ENCODE measurements at places on chromosomes 3 and 15.

DNA sequence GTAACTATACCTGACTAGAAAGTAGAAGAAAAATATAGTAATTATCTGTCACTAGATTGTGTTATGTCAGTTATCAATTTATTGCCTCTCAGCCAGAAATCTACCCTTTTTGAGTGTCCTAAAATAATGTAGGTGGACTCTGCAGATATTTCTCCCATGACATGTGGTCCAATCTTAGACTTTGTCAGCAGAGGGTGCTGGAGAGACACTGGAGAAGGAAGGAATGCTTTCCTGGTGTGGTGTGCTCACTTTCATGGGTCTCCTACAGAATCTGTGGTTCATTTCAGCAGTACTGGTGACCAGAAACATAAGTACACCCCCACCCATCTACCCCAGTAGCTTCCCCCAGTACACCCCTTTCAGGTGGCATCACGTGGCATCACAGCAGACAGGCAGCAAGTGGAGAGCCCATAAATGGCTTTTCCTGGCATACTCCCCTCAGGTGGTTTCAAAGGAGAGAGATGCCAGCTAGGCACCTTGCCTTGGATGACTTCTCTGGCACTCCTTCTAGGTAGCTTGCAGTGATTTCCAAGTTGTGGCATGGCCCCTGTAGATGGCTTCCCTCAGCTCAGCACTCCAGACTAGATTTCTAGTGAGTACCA, 114.7 kb downstream of the GADL1 start:
- peak; percentile 27 for DNase-seq

- peak; percentile 78 for DNase-seq
Observed at GRCh38 chr3:49906073-49906743, 2.5 kb upstream of the MST1R start.

- no peak for DNase-seq
Observed at GRCh38 chr3:179474480-179474879, 23.2 kb upstream of the GNB4 start.

DNA sequence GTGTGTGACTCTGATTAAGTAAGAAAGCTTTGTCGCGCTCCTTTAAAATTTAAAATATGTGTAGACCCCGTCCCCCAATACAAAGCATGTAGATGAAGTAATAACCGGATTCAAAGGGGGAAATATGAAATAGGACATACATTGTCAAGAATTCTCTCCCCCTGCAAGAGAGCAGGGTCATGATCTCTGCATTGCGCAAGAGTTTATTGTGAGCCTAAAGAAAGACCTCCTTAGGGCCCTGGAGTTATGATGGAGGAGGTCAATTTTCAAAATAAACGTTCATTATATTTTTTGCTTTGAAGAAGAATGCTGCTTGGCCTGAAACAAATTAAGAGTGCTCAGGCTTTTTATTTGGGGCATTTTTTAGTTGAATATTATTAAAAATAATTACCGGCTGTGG, 235.0 kb downstream of the SHOX2 start:
- no peak for DNase-seq

DNA sequence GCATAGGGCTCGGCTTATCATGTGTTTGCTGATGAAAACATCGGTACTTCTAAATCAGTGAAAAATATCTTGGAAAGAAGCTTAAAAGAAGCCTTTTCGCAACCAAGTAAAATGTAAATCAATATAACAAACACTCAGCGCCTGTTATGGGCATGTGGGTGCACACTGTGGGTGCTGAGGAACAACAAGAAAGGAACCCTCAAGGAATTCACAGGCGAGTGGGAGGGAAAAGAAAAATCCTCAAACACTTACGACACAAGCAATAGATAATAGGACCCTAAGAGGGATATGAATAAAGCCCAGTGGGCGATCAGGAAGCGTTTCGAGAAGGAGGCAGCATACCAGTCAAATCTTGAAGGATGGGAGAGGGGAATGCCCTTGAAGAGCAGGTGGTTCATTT, 21.9 kb downstream of the GLDN start:
- no peak for DNase-seq

- peak; percentile 2 for DNase-seq
Observed at GRCh38 chr15:67188551-67189218, 65.8 kb downstream of the AAGAB start.

- no peak for DNase-seq
Observed at GRCh38 chr15:62719316-62719715, 323.2 kb upstream of the TPM1 start.

- DNase-seq: no peak
Observed at GRCh38 chr3:155488671-155489070, 195.2 kb upstream of the STRIT1 start.

DNA sequence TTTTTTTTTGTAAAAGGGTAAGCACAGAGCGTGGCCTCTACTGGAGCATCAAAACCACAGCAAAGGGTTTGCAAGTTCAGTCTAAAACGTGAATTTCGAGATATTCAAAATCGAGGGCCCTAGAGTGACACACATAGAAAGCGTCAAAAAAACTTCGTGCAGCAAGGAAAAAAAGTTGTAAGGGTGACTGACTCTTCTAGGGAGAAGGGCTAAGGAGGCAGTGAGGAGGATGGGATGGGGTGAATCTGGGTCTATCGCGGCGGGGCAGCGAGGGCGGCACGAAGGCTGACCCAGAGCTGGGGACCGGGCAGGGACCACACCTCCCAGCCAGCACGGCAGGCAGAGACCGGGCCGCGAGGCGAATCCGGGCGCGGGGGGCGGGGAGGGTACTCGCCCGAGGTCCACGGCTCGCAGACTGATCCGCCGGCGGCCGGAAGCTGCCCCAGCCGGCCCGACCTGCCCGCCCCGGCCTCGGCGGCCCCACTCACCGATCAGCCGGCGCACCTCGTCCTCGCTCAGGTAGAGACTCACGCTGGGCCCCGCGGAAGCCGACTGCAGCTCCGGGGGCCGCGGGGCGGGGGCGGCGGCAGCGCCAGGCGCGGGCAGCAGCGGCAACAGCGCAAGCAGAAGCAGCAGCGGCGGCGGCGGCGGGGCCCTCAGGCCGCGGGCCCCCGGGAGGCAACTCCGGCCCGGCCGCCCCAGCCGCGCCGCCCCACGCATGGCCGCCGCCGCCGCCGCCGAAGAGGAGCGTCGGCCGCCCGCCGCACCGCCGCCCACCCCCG, 533 bp downstream of the RYK start:
- peak; percentile 64 for DNase-seq

DNA sequence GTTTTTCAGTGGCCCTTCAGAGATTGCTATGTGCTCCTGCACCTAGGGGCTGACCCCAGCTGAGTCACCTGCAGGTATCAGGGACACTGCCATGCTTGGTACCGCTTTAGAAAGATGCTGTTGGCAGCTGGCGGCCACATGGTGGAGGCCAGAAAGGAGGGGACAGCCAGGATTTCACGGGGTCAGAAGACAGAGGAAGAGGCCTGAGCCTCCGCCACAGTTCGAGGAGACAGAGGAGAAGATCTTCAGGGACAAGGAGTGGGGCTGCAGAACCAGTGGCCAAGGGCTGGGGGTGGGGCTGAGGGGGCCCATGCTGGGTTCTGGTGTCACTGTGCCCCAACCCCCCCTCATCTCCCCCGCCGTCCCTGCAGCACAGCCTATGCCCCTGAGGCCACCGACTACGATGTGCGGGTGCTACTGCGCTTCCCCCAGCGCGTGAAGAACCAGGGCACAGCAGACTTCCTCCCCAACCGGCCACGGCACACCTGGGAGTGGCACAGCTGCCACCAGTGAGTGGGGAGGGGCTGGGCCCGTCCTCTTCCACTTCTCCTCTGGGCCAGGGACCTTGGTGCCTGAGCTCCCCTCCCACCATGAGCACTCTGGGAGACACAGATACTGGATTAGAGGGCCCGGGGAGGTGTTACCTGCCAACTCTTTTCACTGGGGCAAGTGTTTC, 19.9 kb downstream of the LOXL1 start:
- DNase-seq: no peak

DNA sequence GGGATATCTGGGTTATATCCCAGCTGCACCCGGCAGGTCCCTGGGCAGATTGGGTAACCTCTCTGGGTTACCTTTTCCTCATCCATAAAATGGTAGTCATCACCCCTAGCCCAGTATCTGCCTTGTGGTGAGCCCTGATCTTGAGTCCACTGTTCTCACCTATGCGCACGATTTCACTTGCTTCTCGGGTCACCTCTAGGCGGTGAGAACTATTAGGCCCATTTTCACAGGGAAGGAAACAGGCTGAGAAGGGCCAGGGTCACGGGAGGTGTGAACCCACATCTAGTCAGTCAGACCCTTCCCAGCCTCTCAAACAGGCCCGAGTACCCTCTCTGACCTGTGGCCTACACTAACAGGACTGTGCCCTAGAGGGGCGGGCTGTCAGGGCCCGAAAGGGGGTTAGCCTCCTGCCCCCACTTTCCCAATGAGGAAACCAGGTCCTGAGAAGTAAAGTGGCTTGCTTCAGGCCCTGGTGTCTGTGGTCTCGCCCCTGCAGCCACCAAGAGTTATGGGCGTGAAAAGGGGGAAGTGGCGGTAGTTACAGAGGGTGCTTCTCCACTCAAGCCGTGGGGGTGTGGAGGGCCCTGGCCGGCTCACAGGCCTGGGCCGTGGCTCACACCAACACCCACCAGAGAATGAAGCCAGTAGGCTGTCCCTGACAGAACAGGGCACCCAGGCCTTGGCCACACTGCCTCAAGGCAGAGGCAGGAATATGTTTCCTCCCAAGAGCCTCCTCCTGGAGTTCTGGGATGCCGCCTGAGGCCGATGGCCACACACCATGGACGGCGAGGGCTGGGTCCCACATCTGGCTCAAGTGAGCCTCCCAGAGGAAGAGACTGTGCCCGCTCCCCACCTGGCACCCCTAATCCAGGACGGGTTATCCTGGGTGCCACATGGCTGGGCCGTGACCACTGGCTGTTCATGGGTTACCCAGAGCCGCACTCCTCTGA, 19.5 kb downstream of the PSTPIP1 start:
- DNase-seq: no peak

- no peak for DNase-seq
Observed at GRCh38 chr3:37097776-37098175, 76.6 kb downstream of the LRRFIP2 start.

DNA sequence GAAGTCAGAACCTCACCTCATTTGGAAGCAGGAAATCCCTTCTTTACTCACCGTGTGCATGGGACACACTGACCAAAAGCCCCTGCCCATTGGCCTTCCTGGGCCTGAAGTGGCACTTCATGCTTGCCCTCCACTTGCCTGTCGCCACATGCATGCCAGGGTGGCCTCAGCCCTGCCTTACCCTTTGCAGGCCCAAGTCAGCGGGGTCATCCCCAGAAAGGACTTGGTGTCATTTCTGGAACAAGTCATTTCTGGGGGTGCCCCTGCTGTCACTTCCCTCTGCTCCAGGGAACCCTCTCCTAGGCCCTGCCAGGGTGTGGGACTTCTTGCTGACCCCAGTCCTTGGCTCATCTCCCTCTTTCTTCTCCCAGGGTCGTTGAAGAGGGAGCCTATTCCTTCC, 59.9 kb upstream of the CGNL1 start:
- DNase-seq: no peak

DNA sequence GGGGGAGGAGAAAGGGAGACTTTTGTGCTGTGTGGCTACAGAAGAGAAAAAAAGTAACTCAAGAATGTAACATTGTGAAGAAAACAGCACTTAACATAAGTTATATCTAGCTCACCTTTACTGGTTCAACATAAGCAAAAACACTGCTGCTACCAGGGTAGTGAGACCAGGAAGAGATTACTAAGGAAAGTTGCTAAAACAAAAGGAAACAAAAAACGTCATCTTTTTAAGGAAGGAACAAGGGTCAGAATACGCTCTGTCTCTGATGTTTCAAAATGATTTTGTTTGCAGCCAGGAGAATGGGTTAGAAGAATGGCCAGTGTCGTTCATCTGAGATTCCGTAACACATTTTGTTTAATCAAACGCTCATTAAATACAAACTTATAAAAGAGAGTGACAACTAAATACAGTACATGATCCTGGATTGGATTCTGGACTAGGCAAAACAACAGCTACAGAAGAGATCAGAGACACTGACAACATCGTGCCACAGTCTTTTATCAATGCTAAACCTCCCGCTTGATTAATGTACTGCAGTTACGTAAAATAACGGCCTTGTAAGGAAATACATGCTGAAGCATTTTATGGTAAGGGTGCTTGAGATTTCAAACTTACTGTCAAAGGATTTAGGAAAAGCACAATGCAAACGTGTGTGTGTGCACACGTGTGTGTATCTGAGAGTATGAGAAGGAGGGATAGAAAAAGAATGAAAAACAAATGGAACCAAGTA, 67.7 kb downstream of the FOXP1 start:
- no peak for DNase-seq

- DNase-seq: no peak
Observed at GRCh38 chr3:180657094-180657493, 22.2 kb downstream of the CCDC39 start.

GRCh38 chr3:29011441-29011840, 269.4 kb upstream of the RBMS3 start:
- DNase-seq: no peak

DNA sequence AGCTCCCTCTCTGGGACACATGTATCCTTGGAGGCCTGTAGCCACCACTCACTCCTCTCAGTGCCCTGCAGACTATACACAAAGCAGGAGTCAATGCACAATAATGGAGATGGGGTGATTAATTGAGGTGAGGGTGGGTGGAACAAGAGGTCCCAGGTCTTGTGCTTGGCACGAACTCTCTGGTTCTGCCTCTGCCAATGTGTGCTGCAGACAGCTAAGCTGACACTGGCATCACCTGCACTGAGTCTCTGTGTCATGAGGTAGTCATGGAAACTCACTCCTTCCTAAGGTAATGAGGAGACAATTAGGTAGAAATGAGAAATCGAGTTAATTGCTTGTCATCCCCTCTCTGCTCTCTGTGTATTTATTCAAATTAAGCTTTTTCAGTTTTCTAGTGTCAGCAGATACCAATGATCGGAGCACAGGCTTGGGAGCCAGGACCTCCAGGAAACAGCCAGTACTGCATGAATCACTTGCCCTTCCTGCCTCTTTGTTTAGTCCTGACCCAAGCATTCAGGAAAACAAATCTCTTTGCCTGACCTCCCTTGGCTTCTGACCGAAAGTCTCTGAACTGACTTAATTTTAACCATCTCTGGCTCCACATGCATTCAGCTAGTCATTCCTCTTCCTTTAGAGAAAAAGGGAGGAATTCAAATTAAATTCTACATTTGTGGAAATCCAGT, 56.7 kb downstream of the DRD3 start:
- DNase-seq: no peak

- peak; percentile 41 for DNase-seq
Observed at GRCh38 chr3:98731720-98732285, 31.3 kb upstream of the ST3GAL6 start.

- DNase-seq: no peak
Observed at GRCh38 chr15:80988148-80988796, 1.3 kb downstream of the MESD start.

DNA sequence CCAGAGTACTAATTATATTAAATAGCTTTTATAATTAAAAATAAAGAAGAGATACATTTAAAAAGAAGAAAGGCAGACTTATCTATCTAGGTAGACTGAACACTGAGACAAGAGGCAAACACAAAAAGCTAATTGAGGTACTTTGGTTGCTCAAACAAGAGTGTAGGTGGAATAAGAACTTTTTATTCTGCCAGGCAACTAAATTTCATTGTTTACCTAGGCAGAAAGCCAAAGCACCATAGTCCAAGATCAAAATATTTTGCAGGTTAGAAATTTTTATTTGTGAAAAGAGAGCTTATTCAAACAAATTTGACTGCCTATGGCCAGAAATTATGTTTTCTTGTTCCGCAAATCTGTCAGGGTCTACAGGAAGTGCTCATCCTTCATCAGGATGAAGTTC, 499.6 kb upstream of the GBE1 start:
- no peak for DNase-seq

GRCh38 chr15:52615302-52615701, 46.5 kb upstream of the ARPP19 start:
- no peak for DNase-seq

Measured in HuH-7.5 (cell line).